NCI-H187 (cell line): ENCODE measurements at places on chromosomes 1 and 21.

DNA sequence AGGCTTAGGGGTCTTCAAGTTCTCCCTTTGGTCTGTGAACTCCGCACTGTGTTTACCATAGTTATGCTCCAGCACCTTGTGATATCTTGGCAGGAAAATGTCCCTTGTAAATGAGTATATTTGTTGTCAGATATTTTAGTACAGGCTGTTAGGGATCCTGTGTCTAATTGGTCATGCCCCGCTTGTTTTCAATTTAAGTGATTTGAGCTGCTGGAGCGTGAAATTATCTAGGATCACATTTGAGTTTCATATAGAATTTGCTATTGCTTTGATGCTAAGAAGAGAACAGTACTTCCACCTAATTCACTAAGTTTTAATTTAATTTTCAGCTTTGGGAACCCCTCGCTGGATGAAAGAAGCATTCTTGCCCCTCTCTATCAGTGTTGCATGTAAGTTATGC lies 15.4 kb upstream of the TOR3A start:
- no peak for DNase-seq

DNA sequence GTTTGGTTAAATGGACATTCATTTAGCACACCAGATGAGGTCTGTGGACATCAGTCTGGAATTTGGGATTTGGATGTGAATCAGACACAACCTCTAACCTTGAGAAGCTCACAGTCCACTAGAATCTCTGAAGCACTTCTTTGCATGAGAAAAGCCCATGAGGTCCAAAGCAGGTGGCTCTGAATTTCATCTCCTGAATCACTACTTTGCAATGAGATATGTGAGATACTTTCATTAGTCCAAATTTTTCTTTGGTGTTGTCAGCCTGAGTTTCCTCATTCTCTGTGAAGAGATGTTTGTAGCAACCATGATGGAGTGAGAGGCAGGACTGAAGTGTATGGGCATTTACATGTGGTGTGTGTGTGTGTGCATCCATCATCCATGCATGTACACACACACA lies 16.5 kb upstream of the LCE2D start:
- DNase-seq = no peak

- DNase-seq = no peak
Observed at GRCh38 chr21:44333509-44334328, 5.5 kb downstream of the CFAP410 start.

GRCh38 chr1:113073479-113073950 lies 517 bp downstream of the LRIG2 start:
- DNase-seq = no peak

- no peak for DNase-seq
Observed at GRCh38 chr1:198499588-198499987, 40.9 kb downstream of the ATP6V1G3 start.

DNA sequence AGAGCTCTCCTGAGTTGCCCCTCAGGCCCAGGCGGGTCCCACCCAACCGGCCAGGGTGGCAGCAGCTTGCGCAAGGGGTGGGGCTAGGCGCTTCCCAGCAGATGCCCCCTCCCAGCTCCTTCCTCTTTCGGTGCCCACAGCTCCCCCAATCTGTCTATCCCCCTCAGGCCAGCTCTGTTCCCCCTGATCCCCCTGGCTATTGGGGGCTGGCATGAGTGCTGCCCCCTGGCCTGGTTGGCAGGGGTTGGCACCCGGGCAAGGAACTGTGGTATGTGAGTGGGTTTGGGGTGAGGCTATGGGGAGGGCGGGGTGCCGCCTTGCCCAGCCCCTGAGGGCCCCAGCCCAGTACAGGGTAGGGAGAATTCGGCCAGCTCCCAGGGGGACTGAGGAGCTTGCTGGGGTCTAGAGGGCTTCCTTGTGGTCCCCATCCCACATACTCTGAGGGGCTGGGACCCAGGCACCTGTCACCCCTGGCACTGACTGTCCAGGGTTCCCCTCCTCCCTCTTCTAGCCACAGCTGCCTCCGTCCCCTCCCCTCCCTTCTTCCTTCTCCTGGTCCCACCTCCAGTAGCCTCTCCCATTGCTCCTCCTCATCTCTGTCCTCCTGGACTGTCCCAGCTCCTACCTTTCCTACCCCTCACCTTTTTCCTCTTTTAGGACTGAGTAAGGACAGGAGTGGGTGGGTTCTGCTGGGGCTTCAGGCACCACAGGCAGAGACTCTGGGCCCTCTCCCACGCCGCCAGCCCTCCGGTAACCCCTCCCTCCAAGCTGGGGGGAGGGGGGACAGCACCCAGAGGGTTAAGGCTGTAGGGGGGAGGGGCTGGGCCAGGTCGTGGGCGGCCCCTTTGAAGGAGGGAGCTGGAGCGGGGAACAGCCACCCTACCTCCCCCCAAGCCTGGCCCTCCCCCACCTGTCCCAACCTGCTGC lies 5.7 kb downstream of the ZBTB7B start:
- no peak for DNase-seq

- peak; percentile 93 for DNase-seq
Observed at GRCh38 chr1:205976708-205977401, 26.3 kb downstream of the RAB7B start.

DNA sequence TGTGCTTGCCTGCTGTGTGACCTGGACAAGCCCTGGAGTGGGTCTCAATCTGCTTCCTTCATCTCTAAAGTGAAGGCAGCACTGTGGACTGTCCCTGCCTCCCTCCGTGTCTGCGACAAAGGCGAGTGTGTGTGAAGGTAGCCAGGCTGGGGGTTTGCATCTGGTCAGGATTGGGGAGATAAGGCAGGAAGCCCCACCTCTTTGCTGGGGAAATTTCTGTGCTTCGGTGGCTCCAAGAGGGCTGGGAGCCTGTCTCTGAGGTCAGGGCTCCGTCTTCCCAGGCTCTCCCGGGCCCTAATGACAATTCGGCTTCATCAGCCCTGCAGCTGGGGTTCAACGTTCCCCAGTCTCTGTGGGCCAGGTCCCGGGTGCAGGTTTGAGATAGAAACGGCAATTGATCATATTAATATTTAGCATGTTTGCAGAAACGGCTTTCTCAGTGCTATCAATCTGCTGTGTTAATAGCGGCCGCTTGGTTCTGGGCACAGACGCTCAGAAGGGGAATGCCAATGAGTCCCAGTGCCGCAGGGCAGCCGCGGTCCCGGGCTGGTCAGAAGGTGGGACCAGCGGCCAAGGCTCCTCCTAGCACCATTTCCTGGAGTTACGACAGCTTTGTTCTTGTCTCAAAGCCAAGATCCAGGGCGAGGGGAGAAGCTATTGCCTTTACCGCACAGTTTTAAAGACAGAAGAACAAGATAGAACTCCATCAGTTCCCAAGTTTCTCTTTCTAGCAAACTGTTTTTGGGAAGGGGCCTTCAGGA lies 105.7 kb downstream of the PRDM16 start:
- DNase-seq = no peak

- DNase-seq = no peak
Observed at GRCh38 chr1:39542924-39543323, 33.7 kb downstream of the PABPC4 start.

- no peak for DNase-seq
Observed at GRCh38 chr1:63068626-63069025, 253.7 kb upstream of the FOXD3 start.

DNA sequence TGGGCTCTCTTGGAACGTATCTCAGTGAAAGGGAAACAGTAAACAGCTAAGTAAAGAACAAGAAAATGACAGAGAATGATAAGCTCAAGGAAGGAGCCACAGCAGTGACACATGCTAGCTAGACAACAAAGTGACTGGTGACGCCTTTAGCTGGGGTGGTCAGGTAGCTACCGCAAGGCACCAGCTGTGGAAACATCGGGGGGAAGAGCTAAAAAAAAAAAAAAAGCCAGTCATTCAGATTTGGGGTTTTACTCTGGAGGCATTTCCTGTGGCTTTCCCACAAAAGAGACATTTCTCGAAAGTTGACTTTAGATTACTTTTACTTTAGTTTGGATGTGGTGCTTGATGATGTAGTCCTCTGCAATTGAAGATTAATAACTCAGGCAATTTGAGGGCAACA lies 2.1 kb downstream of the FHAD1 start:
- no peak for DNase-seq

- peak; percentile 87 for DNase-seq
Observed at GRCh38 chr1:921011-921837, 2.5 kb upstream of the SAMD11 start.

- no peak for DNase-seq
Observed at GRCh38 chr1:172650474-172651193, 8.3 kb upstream of the FASLG start.

- no peak for DNase-seq
Observed at GRCh38 chr1:183029591-183030000, 6.4 kb downstream of the LAMC1 start.

DNA sequence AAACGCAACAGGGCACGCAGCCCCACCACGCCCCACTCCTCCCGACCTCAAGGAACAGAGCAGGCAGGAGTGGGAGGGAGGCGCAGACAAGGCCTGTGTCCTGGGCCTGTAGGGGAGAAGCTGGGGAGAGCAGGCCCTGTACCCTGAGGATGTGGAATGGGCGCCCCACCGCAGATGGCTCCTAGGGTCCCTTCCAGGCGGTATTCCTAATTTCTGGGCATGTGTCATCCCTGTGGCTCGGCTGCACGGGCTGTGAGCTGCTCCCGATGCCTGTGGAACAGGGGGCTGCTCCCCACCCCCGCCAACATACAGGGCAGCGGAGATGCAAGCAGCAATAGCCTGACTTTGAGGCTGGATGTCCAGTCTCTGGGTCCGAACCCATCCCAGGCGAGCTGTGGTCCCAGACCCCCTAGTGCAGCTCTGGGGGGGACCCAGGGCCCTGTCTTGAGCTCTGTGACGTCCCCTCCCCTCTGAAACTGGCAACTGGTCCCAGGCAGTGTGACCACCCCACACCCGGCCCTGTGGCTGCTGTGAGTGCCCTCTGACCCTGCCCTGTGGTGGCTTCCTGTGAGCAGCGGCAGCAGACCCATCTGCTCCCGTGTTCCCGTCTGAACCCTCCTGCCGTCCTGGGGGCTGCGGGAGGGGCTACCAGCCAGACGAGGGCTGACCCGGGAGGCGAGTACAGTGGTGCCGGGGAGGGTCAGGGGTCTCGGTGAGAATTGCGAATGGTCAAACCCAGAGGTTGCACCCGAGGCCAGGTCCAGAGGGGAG lies 13.9 kb upstream of the COL6A2 start:
- no peak for DNase-seq

DNA sequence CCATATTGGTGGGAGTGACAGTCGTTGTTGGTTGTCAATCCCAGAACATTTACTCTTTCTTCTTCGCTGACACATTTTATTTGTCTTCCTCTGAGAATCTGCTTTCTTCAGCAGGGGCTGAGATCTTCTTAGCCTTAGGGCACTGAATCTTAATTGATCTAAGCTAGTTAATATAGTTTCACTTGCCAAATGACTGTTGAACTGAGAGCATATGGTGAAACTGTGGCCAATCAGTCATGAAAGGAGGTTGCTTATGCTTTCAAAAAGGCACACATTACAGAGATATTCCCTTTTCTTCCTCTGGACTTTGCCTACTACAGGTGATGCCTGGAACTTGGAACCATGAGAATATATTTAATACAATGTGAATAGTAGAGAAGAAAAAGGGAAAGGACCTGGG lies 60.0 kb upstream of the KIAA0040 start:
- no peak for DNase-seq

GRCh38 chr21:14991957-14992356 lies 72.8 kb downstream of the NRIP1 start:
- DNase-seq = no peak

- no peak for DNase-seq
Observed at GRCh38 chr1:153567621-153568366, 2.1 kb upstream of the S100A2 start.

DNA sequence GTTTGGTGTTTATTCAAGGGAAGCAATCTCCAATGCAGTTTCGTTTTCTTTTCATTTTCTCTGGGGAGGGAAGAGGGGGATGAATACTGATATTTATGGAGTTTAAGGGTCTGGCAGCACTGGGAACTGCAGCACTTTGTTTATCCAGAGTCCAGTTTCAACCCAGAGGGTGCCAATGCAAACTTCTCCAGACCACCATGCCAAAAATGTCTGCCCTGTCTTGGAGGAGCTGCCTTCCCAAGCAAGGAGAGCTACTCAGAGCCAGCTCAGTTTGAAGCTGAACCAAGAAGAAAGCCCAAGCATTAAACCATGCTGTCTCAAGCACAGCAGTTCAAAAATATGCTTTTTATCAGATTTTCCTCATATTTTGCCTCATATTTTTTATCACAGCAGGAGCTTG lies 589.7 kb downstream of the LMO4 start:
- no peak for DNase-seq

GRCh38 chr1:48472638-48473037 lies 634 bp upstream of the SPATA6 start:
- no peak for DNase-seq

GRCh38 chr1:105686026-105686425 lies 1370.4 kb upstream of the PRMT6 start:
- no peak for DNase-seq

- DNase-seq = no peak
Observed at GRCh38 chr1:8584316-8584715, 233.1 kb downstream of the RERE start.

- DNase-seq = no peak
Observed at GRCh38 chr1:143691400-143691891, 280.3 kb downstream of the FAM72C start.

DNA sequence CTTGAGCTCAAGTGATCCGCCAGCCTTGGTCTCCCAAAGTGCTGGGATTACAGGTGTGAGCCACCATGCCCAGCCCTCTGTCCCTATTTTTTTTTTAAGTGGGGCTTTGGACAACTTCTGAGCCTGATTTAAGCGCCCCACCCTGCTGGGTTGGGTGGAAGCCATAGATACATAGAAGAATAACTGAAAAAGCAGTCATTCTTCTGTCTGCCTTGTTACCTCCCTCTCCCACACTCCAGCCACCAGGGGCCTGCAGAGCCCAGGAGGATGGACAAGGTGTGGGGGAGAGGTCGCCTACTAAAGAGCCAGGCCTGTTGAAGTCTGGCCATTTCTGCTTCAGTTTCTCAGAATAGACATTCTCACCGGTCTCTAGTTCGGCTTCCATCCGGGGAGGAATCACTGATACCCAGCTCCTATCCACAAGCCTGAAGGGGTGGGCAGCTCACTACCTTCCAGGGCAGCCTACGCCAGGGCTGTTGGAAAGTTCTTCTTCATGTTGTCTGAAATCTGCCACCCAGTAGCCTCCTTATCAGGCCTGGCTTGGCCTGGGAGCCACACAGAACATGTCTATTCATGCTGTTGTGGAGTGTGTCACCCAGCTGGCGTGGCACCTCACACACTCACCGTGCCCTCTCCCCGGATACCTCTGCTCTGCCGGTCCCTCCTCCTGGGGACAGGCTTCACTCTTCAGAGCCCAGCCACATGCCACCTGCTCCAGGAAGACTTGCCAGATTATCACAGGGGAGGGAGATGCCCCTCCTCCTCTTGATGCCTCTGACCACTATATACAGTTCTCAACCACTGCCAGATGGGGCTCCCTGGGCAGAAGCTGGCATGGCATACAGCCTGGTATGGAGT lies 27.7 kb downstream of the KNCN start:
- DNase-seq = no peak
